Stimulated activated CD4-positive, alpha-beta T cell treated with anti-CD3 and anti-CD28 coated beads, Interleukin-4, amount 100 ng/mL, for 24 hours (primary cell): ENCODE measurements at places on chromosomes 7 and 10.

DNA sequence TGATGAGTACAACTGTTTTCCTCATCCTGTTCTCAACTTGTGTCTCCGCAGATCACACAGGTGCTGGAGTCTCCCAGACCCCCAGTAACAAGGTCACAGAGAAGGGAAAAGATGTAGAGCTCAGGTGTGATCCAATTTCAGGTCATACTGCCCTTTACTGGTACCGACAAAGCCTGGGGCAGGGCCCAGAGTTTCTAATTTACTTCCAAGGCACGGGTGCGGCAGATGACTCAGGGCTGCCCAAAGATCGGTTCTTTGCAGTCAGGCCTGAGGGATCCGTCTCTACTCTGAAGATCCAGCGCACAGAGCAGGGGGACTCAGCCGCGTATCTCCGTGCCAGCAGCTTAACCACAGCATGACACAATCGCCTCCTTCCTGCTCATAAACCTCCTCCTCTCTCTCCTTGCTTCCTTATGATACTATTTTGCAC is 126.7 kb upstream of the PRSS58 start:
- peak; percentile 30 for DNase-seq

DNA sequence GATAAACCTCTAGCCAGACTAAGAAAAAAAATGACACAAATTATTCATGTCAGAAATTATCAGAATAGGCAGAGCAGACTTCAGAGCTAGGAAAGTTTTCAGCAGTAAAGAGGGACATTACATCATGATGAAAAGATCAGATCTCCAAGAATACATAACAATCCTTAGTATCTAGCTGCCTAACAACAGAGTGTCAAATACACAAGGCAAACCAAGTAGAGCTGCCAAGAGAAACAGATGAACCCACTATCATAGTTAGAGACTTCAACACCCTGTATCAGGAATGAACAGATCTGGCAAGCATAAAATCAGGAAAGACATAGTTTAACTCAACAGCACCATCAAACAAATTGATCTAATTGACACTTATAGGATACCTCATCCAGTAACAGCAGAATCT is 92.3 kb downstream of the NKX6-2 start:
- no peak for DNase-seq

DNA sequence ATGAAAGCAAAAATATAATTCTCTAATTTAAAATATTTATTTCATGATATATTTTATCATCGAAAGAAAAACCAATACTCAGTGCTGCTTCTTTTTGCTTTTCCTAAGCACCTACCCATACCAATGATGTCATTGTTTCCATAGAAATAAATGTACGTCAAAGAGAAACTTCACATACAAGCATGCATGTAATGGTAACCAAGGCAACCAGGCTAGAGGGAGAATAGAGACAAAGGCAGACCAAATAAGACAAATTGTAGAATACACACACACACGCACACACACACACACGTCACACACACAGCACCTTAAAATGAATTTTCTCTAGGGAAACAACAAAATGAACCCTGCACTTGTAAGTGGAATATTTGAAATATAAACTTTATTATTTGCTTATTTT is 75.5 kb downstream of the MACC1 start:
- DNase-seq, result no peak

DNA sequence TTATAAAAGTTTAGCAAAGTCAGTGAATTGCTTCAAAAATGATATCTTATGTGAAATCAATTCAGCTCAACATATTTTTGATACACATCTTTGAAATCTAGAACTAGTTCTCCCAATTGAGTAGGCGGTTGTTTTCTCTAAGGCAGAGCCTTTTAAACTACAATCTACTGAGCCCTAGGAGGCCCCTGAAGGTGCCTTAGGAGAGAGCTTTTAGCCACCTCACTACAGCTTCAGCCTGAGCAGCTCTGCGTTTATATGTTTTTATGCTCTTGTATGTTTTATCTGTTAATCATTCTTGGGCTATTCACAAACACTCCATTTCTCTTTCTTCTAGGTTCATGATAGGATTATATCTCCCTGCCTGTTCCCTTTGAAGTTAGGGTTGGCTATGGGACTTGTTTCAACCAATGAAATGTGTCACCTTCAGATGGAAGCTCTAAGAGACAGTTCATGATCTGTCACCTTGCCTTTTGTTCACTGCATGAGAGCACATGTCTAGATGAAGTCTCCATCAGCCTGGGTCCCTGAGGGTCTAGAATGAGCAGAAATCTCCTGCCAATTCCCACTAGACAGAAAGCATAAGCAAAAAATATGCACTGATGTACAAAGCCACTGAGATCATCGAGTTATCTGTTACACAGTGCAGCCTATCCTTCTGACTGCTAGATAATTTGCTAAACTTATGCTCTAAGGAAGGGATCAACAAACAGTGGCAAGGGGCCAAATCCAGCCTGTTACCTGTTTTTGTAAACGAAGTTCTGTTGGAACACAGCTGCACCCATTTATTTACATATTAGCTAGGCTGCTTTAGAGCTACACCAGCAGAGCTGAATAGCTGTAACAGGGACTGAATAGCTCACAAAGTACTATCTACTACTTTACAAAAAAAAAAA is 128.5 kb upstream of the CDK1 start:
- DNase-seq, result no peak

DNA sequence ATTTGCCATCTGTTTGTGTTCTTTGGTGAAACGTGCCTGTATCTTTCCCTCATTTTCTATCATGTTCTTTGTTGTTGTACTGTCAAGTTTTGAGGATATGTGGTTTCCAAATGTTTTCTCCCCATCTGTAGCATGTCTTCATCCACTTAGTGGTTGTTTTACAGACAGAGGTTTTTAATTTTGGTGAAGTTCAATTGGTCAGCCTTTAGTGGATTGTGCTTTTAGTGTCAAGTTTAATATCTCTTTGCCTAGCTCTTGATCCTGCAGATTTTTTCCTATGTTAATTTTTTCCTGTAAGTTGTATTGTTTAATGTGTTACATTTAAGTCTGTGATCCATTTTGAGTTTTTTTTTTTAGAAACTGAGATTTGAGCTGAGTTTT is 95.9 kb downstream of the ANKRD61 start:
- DNase-seq, result no peak

DNA sequence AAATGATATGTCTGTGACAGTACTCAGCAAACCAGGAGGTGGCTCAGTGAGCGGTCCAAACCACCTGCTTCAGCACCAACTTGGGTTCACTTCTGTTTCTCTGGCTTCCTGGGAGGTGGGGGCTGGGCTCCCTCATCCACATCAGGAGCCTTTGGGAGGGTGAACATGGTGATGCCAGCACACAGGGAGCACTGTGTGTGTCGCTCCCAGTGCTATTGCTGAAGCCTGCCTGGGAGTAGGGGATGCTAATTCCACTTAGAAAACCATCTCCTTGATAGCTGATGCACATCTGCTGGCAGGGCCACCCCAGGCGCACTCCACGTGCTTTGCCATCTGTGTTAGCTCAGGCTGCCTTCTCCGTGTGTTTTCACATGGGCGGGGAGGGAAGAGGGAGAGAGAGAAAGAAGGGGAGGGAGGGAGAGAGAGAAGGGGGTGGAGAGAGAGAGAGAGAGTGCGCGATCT is 58.0 kb downstream of the RAMP3 start:
- no peak for DNase-seq

DNA sequence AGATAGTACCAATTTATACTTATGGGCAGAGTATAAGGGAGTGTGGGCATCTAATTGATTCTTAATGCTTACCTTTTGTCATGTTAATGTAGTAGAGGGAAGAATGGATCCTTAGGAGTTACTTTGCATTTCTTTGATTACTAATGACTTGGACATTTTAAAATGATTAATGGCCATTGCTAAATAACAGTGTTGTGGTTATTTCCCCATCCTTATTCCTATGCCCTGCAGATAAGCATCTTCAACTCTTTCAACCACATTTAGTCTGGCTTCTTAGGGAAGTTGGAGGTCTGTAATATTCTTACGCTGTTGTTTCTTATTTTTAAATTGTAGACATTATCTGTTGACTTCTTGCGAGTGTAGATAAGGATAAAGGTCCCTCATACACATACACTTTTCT is 37.2 kb downstream of the KAT6B start:
- no peak for DNase-seq

DNA sequence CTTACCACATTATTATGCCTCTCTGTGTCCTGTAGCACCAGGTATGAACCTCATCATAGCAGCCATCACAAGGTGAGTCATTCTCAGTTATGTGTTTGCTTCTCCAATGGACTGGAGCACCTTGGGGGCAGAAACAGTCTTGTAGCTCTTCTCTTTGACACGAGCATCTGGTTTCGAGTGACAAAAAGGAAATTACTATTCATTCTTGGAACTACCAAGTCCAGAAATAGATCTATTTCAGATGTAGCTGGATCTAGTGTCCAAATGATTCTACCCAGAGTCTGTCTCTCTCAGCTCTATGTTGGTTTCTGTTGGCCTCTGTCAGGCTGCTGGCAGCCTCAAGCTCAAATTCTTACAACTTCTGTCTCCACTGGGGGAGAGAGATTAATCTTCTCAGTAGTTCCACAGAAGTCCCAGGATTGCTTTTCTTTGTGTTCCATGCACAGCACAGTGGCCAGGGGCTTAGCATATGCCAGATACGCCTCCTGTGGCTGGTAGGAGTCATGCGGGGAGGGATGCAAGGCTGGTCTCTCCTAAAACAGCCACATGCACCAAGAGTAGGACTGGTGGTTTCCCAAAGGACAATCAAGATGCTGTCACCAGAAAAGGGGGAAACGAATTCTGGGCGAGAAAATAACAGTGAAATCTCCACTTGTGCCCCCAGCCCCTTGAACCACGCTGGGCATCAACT is 37.2 kb upstream of the PAPSS2 start:
- no peak for DNase-seq

DNA sequence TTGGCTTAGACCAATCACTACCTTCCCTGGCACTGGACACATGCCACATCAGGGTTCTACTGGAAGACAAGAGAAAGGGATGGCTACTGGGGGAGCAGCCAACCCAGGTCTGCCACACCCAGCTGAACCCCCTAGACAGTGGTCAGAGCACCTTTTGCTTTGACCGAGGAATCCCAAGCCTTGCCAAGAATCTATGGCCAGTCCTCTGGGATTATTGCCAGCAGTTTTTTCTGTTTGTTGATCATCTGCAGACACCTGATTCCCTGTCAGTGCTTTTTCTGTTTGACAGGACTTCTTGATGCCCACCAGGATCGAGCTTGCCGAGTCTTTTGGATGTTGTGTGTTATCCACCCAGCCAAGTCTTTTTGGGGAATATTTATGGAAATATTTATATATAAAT is 476.2 kb upstream of the GALNT17 start:
- DNase-seq, result no peak

GRCh38 chr7:16661924-16662323 is 15.9 kb downstream of the BZW2 start:
- DNase-seq, result no peak

DNA sequence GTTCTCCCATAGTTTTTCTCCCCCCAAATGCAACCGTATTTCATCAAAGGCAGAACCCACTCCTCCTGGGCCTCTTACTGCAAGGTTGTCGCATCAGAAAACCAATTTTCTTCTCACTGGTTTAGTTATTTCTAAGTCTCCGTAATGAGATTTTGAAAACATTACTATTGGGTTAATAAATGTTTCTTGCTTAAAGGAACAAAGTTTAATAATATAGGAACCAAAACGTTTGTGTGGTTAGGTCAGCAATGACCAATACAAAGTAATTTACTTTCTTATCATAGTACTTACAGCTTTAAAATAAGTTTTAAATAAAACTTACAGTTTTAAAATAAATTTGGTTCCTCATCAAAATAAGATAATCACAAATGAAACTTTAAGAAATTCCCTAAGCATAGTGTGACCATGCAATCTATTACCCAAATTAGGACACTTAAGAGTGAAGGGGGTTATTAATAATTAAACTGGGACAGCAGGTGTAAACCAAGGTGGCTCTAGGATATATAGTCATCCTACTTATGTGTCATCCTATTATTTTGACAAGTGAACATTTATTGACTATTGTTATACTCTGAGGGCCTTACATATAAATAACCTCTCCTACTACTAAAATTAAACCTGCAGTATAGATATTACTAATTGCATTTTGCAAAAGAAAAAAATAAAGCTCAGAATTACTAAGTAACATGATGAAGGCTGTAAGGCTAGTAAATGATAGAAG is 415.4 kb upstream of the LRRN3 start:
- DNase-seq, result no peak

DNA sequence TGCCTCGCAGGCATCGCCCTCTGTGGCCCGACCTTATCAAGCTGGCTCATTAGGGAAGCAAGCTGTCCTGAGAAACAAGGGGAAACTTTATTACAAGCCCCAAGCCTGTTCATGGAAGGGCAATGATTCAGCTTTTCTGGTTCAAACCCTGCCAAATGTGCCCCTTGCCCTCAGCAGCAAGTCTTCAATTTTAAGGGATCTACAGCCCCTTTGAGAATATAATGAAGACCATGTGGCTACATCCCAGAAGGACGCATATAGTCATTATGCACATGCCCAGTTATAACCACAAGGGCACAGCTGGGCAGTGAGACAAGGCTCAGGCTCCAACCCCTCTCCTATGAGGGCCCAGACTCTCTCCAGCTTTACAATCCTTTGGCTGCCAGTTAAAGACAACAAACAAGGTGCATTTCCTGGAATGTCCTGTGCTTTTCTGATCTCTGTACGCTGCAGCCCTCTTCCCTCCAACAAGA is 56.7 kb downstream of the DDC start:
- DNase-seq, result no peak

- DNase-seq, result no peak
Observed at GRCh38 chr10:88526501-88527105, 56.5 kb downstream of the RNLS start.

- no peak for DNase-seq
Observed at GRCh38 chr10:17737027-17737965, 14.7 kb upstream of the TMEM236 start.

- no peak for DNase-seq
Observed at GRCh38 chr10:107072786-107073185, 91.7 kb downstream of the SORCS1 start.

GRCh38 chr10:130439766-130440165 is 303.6 kb downstream of the GLRX3 start:
- DNase-seq, result no peak

DNA sequence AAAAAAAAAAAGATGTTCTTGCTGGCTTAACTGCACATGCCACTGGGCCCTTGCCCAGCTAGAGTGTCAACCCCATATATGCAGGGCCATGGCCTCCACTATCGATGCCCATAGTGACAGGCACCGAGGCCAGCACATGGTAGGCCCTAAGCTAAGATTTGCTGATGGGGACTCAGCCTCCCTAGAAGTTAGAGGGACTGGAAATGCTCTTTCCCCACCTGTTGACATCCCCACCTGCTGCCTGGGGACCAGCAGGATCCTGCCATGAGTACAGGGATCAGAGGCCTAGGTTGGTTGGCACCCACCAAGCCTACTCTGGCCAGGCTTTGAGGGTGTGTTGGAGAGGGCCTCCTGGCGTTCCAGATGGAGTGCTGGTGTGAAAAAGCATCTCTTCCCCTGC is 16.0 kb upstream of the SLC18A2 start:
- no peak for DNase-seq

DNA sequence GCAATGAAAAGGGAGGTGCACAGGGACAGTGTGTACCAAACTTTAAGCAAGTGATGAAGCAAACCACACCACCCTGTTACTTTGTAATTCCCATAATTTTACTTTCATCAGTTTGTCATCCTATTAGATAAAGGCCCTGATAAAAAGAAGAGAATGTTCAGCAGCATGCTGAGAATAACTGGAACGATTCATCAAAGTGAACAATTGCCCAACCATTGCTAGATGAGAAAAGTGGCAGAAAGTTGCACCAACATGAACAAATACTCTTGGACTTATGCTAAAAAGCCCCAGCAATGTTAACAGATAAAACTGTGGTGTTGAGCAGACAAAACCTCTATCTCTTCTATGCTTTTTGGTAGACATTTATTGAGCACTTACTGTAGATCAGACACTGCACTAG is 75.5 kb upstream of the PCGF5 start:
- no peak for DNase-seq
